Neuronal stem cell (in vitro differentiated cells): ENCODE measurements at places on chromosomes 13 and 19.
A peak's percentile ranks its signal among the peaks of the same experiment; 100 is the strongest.

DNA sequence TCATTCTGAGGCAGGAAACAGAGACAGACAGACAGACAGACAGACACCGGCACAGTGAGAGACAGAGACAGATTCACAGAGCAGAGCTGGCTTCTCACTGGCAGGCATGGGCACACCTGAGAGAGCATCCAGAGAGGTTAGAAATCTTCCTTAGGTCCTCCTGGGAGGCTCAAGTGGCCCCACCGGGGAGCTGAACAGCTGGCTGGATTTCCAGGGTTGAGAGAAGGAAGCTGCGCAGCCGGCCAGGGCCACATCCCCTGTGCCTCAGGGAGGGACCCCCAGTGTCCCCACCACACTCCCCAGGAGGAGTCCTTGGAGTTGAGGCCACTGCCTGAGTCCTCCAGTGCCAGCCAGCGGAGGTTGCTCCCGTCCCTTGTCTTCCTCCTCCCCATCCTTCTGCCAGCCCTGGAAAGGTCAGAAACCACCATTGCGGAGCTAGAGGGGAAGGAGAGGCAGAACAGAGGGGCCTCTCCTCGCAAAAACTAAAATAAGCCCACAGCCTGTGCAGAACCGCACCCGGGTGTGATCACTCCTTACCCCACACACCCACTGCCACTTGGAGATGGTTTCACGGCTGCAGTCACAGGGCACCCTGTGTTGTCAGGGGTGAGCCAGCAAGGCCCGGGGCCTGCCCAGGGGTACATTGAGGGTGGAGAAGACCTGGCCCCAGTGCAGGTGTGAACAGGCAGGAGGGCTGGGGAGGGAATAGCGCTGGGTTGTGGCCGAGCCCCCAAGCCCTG, 4.2 kb downstream of the FFAR3 start:
- no peak for DNase-seq

DNA sequence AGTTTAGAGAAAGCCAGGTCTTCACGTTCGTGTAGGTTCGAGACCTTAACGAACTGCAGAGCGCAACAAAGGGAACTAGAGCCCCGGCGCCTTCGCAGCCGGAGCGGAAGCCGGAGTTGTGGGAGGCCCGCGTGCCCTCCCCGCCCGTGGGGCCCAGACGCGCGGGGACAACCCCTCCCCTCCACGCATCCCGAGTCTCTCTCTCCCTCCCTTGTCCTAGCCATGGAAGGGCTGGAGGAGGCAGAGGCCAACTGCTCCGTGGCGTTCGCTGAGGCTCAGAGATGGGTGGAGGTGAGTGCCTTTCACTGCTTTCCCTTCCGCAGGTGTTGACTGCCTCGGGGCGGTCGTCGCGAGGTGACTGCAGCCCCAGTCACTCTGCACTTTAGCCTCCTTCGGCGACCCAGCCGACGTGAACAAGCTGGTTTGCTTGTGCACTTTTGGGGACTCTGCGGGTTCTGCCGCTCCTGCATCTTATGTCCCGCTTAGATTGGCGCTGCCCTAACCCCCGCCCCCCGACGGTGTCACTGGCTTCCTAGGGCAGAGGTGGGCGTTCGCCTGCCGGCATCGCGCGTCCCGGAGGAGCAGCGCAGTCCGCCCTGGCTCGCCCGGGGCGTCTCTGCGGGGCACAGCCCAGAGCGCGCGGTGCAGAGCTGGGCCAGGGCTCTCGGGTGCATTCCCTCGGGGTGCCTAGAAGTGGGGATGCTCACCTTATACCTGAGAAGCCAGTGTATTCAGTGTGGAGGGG, 478 bp downstream of the LMO7 start:
- DNase-seq: peak; percentile 14

- peak; percentile 71 for DNase-seq
Observed at GRCh38 chr19:39506944-39507714, 7.8 kb upstream of the SELENOV start.

GRCh38 chr13:20588529-20589110, 21.7 kb downstream of the IFT88 start:
- DNase-seq: no peak

- DNase-seq: no peak
Observed at GRCh38 chr13:66443926-66444325, 786.2 kb downstream of the PCDH9 start.

DNA sequence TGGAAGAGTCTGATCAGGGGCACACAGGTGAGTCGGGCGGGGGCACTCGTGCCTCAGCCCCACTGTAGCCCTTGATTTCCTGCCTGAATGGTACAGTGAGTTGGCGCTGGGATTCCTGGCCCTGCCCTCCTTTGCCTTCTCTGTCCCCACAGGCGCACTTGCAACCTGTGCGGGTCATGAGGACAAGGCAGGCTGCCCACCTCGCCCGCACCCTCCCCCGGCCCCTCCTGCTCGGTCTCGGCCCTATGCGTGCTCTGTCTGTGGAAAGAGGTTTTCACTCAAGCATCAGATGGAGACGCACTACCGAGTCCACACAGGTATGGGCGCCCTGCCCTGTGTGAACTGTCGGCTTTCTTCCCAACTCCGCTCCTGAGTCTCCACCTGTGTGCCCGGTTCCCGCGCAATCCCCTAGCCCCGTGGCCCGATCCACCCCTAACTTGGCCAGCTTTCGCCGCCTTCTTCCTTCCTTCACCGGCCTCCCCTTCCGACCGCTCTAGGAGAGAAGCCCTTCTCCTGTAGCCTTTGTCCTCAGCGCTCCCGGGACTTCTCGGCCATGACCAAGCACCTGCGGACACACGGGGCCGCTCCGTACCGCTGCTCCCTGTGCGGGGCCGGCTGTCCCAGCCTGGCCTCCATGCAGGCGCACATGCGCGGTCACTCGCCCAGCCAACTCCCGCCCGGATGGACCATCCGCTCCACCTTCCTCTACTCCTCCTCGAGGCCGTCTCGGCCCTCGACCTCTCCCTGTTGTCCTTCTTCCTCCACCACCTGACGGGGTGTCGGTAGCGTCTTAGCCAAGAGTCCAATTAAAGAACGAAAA, 1.6 kb upstream of the KMT2B start:
- no peak for DNase-seq

- no peak for DNase-seq
Observed at GRCh38 chr13:27028683-27029480, 142.7 kb downstream of the USP12 start.

- DNase-seq: no peak
Observed at GRCh38 chr13:26541678-26542568, 15.6 kb upstream of the WASF3 start.

DNA sequence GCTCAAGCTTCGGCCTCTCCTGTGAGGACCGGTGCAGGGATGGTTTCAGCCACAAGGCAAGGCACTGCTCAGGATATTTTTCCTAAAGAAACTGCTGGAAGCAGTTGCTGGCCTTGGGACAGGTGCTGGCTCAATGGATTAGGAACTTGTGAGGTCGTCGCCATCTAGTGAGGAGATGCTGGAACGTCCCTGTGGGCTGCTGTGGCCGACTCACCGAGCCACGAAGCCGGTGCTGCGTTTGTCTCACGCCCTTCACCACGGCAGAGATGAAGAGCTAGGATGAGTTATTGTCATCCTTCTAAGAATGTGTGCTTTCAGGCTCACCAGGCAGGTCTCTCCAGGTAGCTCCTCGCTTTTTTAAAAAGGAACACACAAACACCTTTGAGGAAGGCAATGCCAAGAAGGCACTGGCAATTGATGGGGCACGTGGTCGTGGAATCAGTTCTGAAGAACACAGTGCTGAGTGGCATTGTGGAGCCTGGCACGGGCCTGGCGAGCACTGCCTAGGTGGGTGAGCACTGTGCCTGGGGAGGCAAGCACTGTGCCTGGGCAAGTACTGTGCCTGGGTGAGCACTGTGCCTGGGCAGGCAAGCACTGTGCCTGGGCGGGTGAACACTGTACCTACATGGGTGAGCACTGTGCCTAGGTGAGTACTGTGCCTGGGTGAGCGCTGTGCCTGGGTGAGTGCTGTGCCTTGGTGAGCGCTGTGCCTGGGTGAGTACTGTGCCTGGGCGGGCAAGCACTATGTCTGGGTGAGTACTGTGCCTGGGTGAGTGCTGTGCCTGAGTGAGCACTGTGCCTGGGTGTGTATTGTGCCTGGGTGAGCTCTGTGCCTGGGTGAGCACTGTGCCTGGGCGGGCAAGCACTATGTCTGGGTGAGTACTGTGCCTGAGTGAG, 140.4 kb downstream of the TEX29 start:
- no peak for DNase-seq

GRCh38 chr19:2727640-2727944, 6.4 kb upstream of the DIRAS1 start:
- DNase-seq: no peak

DNA sequence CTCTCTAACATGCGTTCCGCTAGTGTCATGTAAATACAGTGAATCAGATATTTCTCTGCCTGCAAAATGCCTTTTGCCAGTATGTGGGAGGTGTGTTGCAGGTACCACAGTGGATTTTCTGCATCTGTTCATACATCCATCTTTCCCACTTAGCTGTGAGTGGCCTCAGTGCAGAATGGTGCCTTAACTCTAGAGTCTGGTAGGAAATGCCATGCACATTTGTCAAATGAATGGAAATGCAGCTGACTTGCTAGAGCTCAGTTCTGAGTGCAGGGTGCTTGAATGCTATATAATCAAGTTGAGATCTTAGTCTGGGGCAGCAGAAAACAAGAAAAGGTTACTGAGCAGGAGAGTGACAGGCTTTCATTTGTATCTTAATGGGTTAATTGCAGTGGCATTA, 68.2 kb downstream of the LRCH1 start:
- no peak for DNase-seq

DNA sequence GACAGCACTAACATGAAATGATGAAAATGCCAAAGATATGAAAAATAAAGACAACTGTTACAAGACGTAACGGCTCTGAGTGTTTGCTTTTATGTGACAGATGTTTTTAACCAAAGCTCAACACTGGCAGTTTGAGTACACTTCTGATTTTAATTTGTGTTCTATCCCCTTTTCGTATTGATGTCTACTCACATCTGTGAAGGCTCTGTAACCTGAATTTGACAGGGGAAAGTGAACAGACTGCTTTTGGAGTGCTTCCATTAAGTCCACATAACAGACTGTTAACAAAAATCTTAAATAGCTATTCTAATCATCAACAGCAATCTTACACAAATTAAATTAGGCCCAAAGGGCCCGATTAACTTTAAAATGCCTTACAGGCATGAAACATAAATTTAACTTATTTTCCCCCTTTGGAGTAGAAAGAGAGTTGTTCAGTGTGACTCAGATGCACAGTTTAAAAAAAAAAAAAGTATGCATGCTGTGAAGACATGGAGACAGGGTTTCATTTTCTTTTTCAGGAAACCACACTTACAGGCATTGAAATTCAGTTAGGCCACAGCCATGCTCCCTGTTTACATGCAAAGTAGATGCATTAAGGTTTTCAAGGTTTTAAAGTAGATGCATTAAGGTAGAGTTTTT, 16.3 kb upstream of the RNASEH2B start:
- DNase-seq: no peak

DNA sequence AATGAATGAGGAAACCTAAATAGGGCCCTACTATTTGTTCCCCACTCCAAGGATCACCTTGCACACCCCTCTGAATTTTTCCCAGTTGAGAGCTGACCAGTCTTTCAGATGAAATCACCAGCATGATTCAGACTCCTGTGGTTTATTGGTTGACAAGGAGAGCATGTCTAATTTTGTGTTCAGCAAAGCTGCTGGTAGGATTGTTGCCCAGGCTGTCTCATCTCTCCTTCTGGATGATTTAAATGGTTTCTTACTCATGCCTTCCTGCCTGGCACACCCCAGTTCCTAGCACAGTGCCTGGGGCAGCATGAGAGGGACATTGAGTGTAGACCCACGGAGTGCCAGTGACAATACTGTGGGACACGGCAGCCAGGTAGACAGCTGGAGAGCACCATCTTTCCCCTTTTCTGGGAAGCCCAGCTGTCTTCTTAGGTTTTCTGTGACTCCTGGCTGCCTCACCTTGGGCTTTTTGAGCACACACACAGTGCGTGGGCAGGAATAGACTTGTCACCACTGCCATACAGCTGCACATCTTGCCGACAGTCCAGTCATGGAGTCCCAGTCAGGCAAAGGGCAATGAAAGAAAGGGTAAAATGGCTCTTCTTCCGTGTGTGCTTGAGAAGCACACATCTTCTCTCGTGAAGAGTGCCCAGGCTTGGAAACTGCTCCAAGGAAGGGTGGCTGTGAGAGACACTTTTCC, 12.3 kb downstream of the FGF9 start:
- DNase-seq: no peak
